ENCODE measurements at places on chromosomes 5 and 9. TPM values are rescaled to one million over a fixed set of nuclear protein-coding genes. Genes with fewer than 3 reads are reported as not detected.

ARHGAP26 gene
- total RNA-seq, result 20.1 TPM

SH3GL2 gene
- total RNA-seq, result 8.1 TPM

ARID3C gene
- not detected for total RNA-seq

TRIM14 gene
- total RNA-seq, result 0.71 TPM

LCN1 gene
- total RNA-seq, result not detected

PLEKHG4B gene
- 49.4 TPM for total RNA-seq

CATSPER3 gene
- total RNA-seq, result 0.54 TPM

ST8SIA4 gene
- total RNA-seq, result 12.6 TPM

ELAVL2 gene
- total RNA-seq, result 384 TPM

OBP2B gene
- not detected for total RNA-seq

NPR3 gene
- not detected for total RNA-seq

FBN2 gene
- 0.86 TPM for total RNA-seq

SLC34A1 gene
- total RNA-seq, result not detected

SHB gene
- 31.7 TPM for total RNA-seq

TRIM41 gene
- total RNA-seq, result 28.8 TPM

PCDHA1 gene
- total RNA-seq, result 0.69 TPM

PCDHGA3 gene
- 10.4 TPM for total RNA-seq

FGF1 gene
- total RNA-seq, result not detected

ROR2 gene
- total RNA-seq, result 51.1 TPM

SLC45A2 gene
- total RNA-seq, result 0.76 TPM

UIMC1 gene
- 38.5 TPM for total RNA-seq

TRAF1 gene
- 1.6 TPM for total RNA-seq

NUTM2F gene
- total RNA-seq, result not detected

DNM1 gene
- total RNA-seq, result 276 TPM

C9 gene
- not detected for total RNA-seq

PPP1R2B gene
- not detected for total RNA-seq

PCDHB5 gene
- total RNA-seq, result 72.2 TPM

RNF38 gene
- 129 TPM for total RNA-seq

S1PR3 gene
- total RNA-seq, result 2.9 TPM

TLX3 gene
- 161 TPM for total RNA-seq

PCDHB8 gene
- total RNA-seq, result 19.8 TPM

MARCHF11 gene
- total RNA-seq, result 1.5 TPM

MARCOL gene
- total RNA-seq, result not detected

MZB1 gene
- not detected for total RNA-seq

BHMT gene
- 20.4 TPM for total RNA-seq

TNFAIP8 gene
- total RNA-seq, result 2.5 TPM

PRSS3 gene
- total RNA-seq, result not detected

ABLIM3 gene
- total RNA-seq, result 19.0 TPM
